Cortex of kidney (tissue), 1 donor: ENCODE measurements at places on chromosomes 6 and 20.

- no peak for DNase-seq
These were observed 18.0 kb upstream of the SLCO4A1 start for GRCh38 chr20:62624325-62624690.

DNA sequence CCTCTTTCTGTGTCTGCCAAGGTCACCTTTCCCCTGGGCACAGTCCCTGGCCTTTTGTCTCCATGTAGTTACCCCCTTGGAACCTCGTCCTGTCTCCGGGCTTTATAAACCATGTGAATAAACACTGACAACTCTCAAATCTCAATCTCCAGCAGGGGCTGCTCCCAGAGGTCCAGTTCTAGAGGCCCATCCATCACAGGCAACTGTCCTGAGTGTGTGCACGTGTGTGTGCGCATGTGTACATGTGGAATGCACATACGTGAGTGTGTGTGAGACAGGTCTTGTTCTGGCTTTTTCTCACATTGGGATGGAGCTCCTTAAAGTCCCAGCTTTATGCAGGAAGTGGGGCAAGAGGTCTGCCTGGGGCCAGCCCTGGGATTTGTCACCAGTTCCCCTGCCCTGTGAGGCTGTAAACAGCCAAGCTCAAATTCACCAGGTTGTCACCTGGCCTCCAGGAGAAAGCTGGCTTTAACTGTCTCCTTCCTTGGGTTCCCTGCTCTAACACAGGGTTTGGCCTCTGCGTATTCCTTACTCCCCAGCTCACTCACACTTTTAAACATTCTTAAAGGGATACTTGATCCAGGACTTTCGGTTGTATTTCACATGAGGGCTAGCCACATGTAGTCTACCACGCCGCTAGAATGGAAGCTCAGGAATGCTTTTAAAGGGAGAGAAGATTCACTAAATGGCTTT is 42.7 kb downstream of the RAMACL start:
- no peak for DNase-seq

- no peak for DNase-seq
These were observed at the start of gene OVOL2 for GRCh38 chr20:18057101-18057993. TSS of gene OVOL2 (minus strand) at chr20:18057916. CDS start at chr20:18057634, 282 bp downstream.

GRCh38 chr20:9051508-9051907 is 17.4 kb upstream of the PLCB4 start:
- DNase-seq: no peak

DNA sequence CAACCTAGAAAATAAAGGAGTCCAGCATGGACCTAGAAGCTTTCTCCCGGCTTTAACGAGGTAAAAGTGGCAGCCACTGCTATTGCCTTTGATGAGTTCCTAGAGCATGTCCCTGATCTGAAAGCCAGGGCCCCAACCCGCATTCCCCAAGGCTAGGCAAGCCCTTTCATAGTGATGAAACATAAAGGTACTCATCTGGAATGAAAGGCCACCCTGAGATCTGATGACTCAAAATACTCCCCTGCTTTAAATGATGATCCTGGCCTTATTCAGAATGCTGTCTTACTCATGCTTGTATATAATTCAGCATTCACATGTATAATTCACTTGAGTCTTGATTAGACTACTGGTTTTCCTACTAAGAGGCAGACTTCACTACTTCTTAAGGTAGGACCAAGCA is 21.3 kb downstream of the TTPAL start:
- DNase-seq: no peak

DNA sequence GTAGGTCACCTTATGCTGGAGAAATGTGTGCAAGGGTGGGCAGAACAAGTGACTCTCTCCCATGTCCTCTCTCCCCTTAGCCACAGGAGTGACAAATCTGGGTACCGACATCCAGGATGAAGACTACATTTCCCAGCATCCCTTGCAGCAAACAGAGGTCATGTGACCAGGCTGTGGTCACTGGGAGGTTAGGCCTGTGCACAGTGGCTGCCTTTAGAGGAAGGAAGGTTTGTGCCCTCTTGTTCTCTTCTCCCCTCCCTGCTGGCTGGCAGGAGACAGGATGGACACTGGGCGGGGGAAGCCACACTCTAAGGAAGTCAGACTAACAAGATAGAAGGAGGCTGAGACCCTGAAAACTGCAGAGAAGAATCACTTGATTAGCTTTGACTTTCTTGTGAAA is 360.2 kb downstream of the PREX1 start:
- no peak for DNase-seq

- no peak for DNase-seq
These were observed 19.6 kb upstream of the FERMT1 start for GRCh38 chr20:6142348-6142993.

DNA sequence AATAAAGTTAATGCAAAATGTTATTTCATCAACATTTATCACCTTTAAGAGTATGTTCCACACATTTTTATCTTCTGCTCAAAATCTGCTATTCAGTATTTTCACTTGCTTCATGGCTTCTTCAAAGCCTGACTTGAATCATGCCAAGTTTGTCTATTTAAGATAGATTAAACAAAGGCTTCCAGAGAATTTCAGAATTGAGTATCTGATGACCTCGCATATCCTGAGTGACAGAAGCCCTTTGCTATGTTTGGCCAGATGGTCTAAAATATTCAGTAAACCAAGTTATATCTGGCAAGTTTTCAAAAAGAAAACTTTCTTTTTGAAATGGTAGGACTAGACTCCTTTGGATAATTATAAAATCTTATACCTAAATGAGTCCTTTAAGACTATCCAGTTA is 348.9 kb upstream of the KCNQ5 start:
- DNase-seq: no peak

- no peak for DNase-seq
These were observed 226.3 kb upstream of the KCNG1 start for GRCh38 chr20:51249215-51249614.

- no peak for DNase-seq
These were observed 96.6 kb upstream of the SUPT3H start for GRCh38 chr6:45474376-45474775.

DNA sequence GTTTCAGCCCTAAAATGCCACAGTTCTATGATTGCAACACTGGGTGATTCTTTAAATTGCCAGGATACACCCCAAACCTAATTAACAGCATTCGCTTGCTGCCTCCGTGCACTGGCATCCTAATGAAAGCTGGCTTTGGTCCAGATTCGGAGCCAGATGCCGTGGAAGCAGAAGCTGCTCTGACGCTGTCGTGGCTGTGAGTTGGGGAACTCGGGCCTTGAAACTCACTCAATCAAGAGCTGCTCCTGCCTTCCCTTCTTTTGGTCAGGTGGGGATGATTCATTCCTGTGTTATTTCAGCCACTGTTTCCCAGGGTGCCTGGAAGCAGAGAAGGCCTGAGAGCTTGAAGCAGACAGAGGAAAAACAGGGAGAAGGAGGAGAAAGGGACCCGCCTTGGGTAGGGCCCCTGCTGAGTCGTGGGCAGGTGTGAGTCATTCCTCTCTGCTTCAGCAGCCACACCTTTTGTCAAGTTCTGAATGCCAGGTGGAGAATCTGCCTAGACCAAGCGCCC is 36.2 kb upstream of the DSP start:
- DNase-seq: no peak

GRCh38 chr6:78867020-78867369 is 356 bp upstream of the IRAK1BP1 start:
- DNase-seq: no peak
